Astrocyte (in vitro differentiated cells and primary cell): ENCODE measurements at places on chromosomes 3 and 15.
A peak's percentile ranks its signal among the peaks of the same experiment; 100 is the strongest.

GRCh38 chr15:60679256-60679655, 200.3 kb upstream of the ICE2 start:
- DNase-seq: peak; percentile 72

GRCh38 chr15:44736181-44736765, at the start of gene TRIM69:
TRIM69 (plus strand) TSS chr15:44736528; CDS start chr15:44736705, 177 bp downstream.
- no peak for DNase-seq

- DNase-seq: no peak
Observed at GRCh38 chr3:122989856-122990575, 37.5 kb downstream of the SEMA5B start.

DNA sequence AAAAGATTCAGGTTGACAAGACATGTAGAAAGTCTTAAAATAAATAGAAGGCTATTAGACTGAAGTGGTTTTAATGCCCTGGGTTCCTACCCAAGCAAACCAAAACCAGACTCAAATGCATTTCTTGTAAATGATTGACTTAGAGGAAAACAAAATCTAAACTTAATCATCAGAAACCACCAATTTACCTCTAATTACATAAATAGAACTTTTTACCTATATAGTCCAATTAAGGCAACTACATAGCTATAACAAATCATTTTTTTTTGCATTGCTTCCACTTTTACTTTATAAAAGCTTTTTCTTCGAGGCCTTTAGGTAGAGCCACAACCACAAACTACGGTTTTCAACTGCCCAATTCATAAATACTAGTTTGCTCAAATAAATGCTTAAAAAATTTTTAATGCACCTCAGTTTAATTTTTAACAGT, 231.3 kb upstream of the ARHGEF26 start:
- DNase-seq: no peak
